ENCODE measurements at places on chromosomes 6 and 20. TPM values are rescaled to one million over a fixed set of nuclear protein-coding genes. Genes with fewer than 3 reads are reported as not detected.

GRCh38 chr6:105363100-105363754 is 39.7 kb downstream of the PREP start:
- no peak for DNase-seq

DNA sequence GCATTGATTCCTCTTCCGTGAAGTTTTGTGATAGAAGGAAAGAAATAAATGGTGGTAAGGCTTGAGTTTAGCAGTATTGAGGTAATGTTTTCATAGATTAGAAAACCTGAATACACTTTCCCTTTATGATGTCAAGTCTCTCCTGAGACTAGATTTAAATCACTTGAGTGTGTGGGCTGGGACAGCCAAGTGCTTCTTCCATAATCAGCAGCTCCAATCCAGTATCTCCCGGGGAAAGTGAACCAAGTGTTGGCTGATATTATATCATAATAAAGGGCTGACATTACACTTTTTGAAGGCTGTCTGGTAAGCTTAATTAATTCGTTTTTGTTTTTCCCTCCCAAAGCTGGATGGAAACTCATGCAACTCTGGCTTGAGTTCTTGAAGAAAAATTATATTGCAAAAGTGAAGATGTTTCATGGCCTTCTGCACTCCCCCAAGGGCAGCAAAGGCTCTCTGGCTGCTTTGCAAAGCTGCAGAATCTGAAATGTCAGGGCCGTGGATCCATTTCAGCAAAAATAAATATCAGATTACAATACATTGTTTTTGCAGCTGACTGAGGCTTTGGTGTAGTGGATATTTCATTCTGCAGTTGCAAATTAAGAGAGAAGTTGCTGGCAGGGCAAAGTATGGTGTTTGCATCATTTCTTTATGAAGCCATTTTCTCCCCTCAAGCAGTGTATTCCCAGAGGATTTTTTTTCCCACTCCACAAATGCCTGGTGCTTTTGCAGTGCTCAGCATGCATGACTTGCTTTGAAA is 101.2 kb downstream of the MKKS start:
- DNase-seq, result no peak

DNA sequence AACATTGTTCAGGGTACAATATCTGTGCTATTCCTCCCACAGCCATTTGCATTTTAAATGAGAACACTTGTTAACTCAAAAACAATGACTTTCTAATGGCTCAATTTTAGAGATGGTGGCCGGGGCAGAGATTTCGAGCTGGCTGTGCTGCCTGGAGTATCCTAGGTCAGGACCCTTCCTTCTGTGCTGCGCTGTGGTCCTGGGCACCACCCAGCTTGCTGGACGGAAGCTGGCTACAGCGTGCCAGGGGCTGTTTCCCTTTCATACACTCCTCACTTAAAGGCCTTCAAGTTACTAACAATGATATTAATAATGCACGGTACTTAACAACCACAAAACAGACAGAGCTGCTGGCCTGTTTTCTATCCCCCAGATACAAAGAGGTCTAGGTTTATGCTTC is 194.4 kb upstream of the CST7 start:
- DNase-seq, result no peak

OPRM1 gene
- total RNA-seq, result not detected

GHRH gene
- not detected for total RNA-seq

DNA sequence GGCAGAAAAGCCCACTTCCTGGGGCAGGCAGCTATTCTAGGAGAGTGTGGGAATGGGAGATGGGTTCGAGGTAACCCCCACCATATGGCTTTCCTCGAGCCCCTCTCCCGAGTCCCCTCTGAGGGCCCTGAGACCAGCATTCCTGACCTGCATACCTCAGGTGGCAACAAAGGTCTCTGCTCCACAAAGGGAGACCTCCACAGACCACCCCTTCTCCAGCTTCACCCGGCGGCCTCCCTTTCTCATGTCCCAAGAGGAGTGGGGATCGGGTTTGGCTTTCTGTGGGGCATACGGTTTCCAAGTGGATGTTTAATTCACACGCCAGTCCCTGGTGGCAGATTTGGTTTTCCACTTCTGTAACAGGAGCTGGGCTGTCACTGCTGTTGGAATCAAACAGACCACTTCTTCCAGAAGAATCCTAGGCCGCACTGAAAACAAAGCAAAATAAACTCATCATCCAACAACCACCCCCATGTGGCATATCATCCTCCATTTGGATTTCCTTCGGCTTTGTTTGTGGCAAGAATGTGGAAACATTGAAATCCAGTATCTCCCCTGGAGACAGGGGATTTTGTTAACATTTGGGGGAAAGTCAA is 83.2 kb downstream of the DLL1 start:
- DNase-seq, result no peak

WFDC5 gene
- not detected for total RNA-seq

TCP11 gene
- not detected for total RNA-seq

DNA sequence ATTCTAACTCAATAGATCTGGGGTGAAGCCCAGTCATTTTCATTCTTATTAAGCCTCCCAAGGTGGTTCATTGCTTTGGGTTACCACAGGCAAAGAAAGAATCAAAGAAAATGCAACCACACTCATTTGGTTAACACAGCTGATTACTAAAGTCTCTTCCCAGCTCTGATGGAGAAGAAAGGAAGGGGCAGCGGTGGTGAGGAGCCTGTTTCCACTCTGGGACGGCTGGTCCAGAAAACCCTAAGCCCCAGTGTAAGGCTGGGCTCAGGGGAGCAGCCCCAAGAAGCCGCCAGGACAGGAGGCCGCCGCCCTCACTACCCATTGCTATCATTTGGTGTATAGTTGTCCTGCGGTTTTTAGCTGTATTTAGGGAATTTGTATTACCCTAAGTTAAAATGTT is 226.9 kb downstream of the CD83 start:
- DNase-seq, result no peak

TCP1 gene
- 269 TPM for total RNA-seq

GRCh38 chr20:25052255-25053194 is 5.4 kb downstream of the ACSS1 start:
- DNase-seq, result peak; percentile 8

DNA sequence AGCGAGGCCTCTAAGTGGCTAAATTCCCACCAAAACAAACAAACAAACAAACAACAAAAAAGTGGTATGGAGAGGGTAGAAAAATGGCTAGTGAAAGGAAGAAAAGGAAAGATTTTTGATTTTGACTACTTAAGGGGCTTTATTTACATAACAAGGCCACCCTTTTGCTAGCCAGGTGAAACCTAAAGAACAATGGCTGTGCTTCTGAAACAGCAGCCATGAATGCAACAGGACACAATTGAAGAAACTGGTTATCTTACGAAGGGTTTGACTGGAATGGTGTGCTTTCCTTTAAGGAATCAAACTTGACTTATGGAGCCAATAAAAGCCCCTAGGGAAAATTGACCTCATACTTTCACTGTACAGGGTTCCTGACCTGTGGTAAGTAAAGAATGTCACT is 68.9 kb downstream of the ERMARD start:
- no peak for DNase-seq

DNA sequence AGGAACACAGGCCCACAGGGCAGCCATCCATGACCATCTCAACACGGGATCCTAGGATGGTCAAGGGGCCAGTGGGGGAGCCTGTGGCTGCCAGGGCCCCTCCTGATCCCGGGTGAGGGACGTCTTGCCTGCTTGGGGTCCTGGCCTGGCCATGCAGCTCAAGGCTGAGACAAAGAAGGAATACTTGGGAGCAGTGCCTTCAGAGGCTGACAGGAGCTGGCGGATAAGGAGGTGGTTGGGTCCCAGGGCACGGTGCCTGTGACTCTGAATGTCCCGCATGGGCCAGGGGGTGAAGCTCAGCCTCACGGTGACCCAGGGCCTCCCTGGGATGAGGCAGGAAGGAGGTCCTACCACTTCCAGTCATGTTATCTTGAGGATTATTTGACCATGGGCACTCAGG is 95.2 kb downstream of the SMOC2 start:
- DNase-seq, result no peak

- DNase-seq, result no peak
These were observed 26.3 kb upstream of the APMAP start for GRCh38 chr20:25018841-25019240.

FNDC11 gene
- not detected for total RNA-seq

DNA sequence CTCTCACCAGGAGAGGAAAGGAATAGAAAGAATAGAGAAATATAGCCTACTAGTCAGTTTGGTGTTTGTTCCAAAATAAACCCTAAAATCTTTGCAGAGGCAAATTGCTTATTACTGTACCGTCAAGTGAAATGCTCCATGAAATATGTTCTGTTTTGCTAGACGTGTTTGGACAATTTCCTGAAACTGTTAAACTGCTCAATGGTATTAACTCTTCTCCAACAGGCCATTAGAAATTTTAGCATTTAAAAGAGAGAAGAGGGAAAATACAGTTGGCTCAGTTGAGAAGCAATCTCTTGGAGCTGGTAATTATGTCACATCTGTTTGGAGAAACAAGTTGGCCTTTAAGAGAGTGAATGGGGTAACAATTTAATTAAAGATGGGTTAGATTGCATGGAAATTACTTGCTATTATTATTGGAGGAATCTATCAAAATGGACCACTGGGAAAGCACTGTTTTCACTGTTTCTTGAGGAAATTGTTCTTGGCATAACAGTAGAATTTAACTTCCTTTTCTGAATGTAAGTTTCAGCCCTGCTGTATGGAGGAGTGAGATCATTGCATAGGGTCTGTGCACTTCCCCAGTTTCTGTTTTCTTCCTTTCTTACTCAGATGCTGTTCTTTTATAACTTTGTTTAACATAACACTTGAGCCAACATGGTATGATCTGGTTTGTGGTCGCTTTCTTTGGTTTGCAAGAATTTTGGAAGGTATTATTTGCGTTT is 373.6 kb downstream of the PLCB1 start:
- no peak for DNase-seq

TULP1 gene
- total RNA-seq, result not detected

PSORS1C1 gene
- not detected for total RNA-seq

DNA sequence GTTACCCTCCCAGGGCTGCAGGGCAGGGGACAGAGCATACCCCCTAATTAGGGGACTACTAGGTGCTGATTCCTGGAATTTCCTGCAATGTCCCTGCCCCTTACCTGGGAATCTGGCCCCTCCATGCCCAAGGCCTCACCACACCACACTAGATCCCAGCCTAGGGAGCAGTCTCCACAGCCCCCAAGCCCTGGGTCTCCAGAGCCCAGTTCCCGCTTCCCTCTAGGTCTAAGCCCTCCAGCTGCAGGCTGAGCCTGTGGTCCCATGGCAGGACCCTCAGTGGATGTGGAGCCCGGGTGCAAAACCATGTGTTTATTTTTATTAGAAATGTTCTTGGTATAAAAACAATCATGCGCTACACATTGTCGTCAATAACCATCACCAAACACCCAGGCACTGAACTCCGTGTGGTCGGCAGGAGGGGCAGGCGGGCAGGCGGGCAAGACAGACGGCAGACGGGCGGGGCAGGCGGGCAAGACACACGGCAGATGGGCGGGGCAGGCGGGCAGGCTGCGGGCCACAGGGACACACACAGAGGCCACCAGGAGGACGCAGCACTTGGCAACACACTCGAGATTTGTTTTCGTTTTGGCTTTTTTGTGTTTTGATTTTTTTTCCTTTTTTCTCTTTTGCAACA is 124.2 kb downstream of the GRM4 start:
- no peak for DNase-seq

DNA sequence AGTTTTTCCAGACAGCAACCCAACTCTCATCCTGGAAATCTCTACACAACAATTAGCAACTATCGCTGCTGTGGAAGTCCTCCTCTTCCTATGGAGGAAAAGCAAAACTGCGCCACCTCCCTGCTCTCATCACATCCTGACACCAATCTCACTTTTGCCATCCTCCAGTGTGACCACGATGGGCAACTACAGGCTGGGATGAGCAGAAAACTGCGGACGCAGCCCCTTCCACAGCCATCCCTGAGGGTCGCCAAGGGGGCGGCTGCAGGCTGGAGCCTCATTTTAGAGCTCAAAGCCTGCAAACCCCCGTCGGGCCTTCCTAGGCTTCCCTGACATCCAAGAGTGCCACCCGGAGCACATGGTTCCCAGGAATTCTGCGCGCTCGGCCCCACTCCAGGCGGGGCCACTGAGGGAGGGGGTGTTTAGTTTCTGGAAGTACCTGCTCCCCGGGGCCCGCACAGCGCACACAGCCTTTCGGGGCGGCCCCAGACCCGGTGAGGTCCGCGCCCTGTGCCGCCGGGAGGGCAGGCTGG is 1.2 kb downstream of the TCFL5 start:
- DNase-seq, result peak; percentile 31

ID4 gene
- total RNA-seq, result 3.1 TPM

- DNase-seq, result no peak
These were observed 226.0 kb upstream of the TSHZ2 start for GRCh38 chr20:52746190-52746589.

DNA sequence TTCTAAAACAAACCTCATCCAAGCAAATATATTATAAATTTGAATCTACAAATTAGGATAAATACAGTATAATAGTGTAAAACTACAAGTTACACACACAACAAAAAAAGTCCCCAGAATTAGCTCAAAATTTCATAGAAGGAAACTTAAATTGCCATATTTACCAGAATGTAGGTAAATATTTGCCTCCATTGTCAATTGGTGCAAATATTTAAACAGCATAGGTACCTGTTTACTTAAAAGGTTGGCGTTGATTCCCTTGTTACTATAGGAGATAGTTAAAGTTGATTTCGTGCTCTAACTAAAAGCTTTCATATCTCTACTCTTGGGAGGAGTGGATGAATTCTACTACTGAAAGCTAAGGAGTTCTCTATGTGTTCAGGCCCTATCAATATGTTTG is 111.6 kb upstream of the TENT5A start:
- no peak for DNase-seq

DNA sequence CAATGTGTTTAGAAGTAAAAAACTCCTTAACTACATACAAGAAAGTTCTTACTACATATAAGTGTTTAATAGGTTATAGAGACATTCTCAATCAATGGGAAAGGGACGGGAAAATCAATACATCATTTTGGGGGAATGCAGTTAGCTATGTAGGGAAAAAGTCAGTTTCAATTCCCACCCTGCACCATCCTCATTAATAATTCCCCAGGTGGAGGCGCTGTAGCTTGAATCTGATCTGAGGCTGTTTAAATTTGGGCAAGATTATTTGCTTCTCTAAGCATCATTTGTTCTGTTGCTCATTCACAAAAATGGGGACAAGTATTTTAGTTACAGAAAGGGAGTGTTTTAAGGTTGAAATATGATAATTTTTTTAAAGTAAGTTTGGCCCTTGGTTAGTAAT is 19.1 kb downstream of the OLIG3 start:
- no peak for DNase-seq

All from MG63 (cell line).